Esophagus squamous epithelium (tissue), 5 donors: ENCODE measurements at places on chromosomes 5 and 9.
A peak's percentile ranks its signal among the peaks of the same experiment; 100 is the strongest.

- no peaks in the 10 kb centered on the region for H3K4me1 ChIP-seq
- H3K27ac ChIP-seq, result no peak overlapping the region
- H3K27me3 ChIP-seq, result no peaks in the 10 kb centered on the region
- no peak for DNase-seq
- no peak overlapping the region for H3K4me3 ChIP-seq
These were observed 999.8 kb downstream of the NR2F1-AS1 start for GRCh38 chr5:92581249-92581648.

DNA sequence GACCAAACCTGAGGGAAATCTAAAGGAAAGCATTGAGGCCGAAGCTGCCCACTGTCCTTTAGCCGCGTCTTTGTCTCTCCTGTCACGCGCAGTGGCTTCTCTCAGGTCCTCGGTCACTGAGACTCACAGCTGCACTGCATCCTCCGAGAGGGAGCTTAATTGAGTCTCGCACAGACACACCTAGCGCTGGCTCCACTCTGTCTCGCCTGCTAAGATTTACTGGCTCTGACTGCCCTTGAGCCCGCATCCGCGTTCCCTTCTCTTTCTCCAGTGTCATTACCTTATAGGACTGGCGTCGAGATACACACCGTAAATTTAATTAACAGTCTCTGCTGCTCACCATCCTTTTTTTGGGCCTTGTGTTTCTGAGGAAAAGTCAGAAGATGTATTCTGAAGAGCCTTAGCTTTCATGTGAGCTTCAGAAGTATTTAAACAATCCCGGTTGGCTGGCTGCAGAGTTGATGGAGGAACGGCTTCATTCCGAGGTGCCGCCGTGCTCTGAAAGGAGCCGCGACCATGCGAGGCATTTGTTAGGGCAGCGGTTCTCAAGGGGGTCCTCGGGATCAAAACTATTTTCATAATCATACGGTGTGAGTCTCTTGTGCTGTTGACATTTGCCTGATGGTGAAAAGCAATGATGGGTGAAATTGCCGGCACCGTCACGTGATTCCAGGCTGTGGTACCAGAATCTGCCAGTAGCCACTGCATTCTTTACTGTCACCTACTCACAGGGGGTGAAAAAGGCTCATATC is 58.3 kb downstream of the GPR107 start:
- H3K27ac ChIP-seq, result no peak overlapping the region
- H3K4me3 ChIP-seq, result no peak overlapping the region
- H3K4me1 ChIP-seq, result peaks cover 4% of the 10 kb centered on the region
- no peaks in the 10 kb centered on the region for H3K27me3 ChIP-seq
- H3K36me3 ChIP-seq, result peaks cover 72% of the 10 kb centered on the region

DNA sequence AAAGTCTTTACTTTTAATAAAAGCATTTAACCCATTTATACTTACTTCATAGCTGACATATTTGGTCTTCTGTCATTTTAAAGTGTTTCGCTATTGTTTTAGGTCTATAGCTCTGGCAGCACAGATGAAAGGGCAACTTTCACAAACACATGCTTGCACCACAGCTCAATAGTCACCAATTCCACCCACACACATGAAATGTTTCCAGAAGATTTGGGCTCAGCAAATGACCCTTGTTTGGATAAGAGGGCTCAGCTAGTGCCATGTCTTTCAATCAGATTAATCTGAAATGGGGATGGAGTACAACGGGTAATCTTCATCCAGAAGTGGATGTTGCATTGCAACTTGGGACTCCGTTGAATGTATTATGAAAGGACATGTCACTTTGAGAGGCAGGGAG is 176.0 kb downstream of the FGF18 start:
- no peak for DNase-seq
- H3K27ac ChIP-seq, result no peak overlapping the region
- no peaks in the 10 kb centered on the region for H3K27me3 ChIP-seq
- peaks cover 10% of the 10 kb centered on the region for H3K4me1 ChIP-seq
- H3K4me3 ChIP-seq, result no peak overlapping the region
- H3K36me3 ChIP-seq, result no peaks in the 10 kb centered on the region

GRCh38 chr5:64767959-64768357 is 533 bp downstream of the SREK1IP1 start:
- H3K4me1 ChIP-seq, result peaks cover 13% of the 10 kb centered on the region
- peak overlapping the region; percentile 87 for H3K4me3 ChIP-seq
- peak overlapping the region; percentile 96 for H3K27ac ChIP-seq

DNA sequence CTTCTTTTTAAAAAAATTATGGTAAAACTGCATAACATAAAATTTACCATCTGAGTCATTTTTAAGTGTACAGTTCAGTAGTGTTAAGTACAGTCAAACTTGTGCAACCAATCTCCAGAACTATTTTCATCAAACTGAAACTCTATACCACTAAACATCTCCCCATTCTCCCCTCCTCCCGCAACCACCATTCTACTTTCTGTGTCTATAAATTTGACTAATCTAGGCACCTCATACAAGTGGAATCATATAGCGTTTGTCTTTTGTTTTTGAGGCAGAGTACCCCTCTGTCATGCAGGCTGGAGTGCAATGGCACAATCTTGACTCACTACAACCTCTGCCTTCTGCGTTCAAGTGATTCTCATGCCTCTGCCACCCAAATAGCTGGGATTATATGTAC is 24.0 kb upstream of the EBF1 start:
- H3K27ac ChIP-seq, result no peak overlapping the region
- no peaks in the 10 kb centered on the region for H3K4me1 ChIP-seq
- DNase-seq, result no peak
